Myocyte (in vitro differentiated cells): ENCODE measurements at places on chromosomes 6 and 20. TPM values are rescaled to one million over a fixed set of nuclear protein-coding genes. Genes with fewer than 3 reads are reported as not detected.

DNA sequence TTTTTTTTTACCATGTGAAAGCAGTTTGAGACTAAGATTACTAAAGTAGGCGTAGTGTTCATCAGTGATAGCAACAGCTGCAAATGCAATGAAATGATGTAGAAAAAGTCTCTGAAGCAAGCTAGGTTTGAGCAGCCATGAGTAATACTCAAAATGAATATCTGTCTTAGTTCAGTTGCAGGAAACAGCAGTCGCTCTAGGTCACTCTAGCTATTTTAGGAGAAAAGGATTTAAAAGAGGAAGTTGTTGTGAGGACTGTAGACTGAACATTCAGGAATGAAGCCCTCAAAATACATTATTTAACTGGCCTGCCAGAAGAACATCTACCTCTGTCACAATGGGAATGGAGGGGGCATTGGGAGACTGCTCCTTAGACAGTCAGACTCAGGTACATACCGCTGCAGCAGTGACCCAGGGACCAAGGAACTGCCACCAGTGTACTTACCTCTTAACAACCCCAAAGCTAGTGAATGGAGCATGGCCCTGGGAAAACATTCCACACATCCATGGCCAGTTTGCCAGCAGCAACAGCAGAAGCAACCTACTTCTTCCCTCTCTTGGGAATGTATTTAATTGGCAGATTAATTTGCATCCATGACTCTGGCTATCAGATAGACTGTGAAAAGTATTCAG is 243.0 kb upstream of the KHDRBS2 start:
- DNase-seq: no peak

GRCh38 chr6:5567352-5567751 is 306.0 kb downstream of the FARS2 start:
- DNase-seq: no peak

DNA sequence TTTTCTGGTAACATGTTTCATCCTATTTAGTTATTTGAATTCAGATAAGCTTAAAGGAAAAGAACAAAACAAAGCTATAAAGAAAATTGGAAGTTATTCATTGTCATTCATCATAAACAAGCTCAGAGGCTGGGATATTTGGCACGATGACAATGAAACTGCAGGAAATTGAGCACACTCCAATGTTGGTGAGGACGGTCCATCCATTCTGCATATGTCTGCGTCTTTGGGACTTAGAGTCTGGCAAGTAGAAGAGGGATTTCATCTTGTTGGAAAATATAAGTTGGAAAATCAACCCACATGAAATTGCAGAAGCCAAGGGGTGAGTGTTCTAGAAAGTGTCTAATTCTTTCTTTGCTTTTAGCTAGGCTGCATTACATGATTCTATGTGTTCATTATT is 78.4 kb downstream of the HDGFL1 start:
- DNase-seq: no peak

DNA sequence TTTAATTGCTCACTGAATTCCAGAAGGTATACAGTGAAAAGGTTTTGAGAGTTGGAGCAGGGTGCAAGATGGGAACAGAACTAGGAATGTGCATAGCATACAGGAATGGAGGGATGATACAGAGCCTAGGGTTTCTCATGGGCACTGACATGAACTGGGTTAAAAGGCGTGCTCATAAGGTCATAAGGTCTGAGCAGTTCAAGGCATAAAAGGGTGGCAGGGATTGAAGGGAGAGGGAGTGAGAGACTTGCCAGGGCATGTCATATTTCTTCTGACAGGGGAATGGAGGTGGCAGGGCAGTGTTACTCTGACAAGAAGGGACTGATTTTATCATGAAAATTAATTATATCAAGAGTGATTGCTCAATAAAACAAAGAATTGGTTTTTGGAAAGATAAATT is 4.7 kb downstream of the MLIP start:
- no peak for DNase-seq

- DNase-seq: no peak
Observed at GRCh38 chr20:38965264-38965663, 3.1 kb downstream of the DHX35 start.

DNA sequence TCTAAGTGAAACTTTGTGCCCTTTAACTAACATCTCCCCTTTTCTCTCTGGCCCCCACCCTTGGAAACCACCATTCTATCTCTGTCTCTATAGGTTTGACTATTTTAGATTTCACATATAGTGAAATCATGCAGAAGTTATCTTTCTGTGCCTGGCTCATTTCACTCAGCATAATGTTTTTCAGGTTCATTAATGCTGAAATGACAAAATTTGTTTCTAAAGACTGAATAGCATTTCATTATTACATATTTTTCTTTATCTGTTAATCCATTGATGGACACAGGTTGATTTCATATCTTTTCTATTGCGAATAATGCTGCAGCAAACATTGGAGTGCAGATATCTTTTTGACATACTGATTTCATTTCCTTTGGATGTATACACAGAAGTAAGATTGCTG is 30.7 kb downstream of the MEI4 start:
- DNase-seq: no peak

GRCh38 chr20:62065674-62066338 is at the start of gene TAF4:
Gene TAF4 (minus strand): TSS chr20:62065881. CDS start chr20:62065810, 71 bp downstream.
- peak; percentile 81 for DNase-seq

DNA sequence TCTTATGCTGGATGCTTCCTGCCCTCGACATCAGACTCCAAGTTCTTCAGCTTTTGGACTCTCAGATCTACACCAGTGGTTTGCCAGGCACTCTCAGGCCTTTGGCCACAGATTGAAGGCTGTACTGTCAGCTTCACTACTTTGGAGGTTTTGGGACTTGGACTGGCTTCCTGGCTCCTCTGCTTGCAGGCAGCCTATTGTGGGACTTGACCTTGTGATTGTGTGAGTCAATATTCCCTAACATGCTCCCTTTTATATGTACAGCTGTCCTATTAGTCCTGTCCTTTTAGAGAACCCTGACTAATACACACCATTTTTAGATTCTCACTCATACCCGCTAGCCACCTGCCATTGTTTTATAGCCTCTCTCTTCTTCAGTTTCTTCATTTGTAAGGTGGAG is 382.1 kb upstream of the TSHZ2 start:
- DNase-seq: peak; percentile 88

SNAP25 gene
- 0.16 and 0.64 TPM in 2 replicates for total RNA-seq

DNA sequence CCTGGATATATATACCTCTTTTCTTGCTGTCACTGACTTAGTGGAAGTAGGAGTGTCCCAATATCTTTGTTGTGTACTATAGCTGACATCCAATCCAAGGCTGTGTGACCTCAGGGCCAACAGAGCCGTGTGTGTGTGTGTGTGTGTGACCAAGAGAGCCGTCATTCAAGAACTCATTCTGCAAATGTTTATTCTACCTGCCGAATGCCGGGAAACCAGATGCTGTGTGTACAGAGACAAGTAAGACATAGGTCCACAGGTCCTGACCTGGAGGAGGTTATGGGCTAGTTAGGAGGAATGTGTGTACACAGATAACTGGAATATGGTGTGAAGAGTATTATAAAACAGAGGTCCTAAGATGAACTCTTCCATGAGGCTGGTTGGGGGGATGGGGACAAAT is 190.0 kb downstream of the DHX35 start:
- no peak for DNase-seq

- no peak for DNase-seq
Observed at GRCh38 chr6:142671791-142672190, 273.2 kb downstream of the HIVEP2 start.

CUL9 gene
- total RNA-seq: 14.5 and 20.7 TPM in 2 replicates

PIGU gene
- total RNA-seq: 24.4 and 27.0 TPM in 2 replicates

DNA sequence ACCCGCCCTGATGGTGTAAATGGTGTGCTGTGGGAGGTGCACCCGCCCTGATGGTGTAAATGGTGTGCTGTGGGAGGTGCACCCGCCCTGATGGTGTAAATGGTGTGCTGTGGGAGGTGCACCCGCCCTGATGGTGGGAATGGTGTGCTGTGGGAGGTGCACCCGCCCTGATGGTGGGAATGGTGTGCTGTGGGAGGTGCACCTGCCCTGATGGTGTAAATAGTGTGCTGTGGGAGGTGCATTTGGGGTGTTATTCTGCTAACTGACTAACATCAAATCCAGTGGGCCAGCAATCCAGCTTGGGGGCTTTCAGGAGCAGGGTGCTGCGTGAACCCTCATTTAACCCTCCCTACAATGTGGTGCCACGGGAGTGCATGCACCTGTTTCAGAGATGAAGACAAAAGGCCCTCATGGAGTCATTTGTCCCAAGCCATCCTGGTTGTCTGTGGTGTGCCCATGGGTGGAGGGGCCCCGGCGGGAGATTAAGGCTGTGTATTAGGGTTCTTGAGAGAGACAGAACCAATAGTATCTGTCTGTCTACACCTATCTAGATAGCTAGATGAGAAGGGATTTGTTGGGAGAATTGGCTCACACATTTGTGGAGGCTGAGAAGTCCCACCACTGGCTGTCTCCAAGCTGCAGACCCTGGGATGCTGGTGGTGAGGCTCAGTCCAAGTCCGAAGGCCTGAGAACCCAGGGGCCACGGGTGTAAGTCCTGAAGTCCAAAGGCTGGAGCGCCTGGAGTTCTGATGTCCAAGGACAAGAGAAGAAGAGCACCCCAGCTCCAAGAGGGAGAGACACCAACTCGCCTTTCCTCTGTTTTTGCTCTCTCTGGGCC is 39.2 kb downstream of the TMEM242 start:
- DNase-seq: no peak

- DNase-seq: no peak
Observed at GRCh38 chr6:164164876-164165275, 750.4 kb downstream of the QKI start.

GRCh38 chr6:127103482-127103881 is 15.0 kb upstream of the RSPO3 start:
- DNase-seq: no peak

C20orf202 gene
- total RNA-seq: 0.10 TPM in 1 of 2 replicates, not detected in the other

GRCh38 chr20:7155794-7156193 is 388.3 kb downstream of the BMP2 start:
- DNase-seq: no peak

GRCh38 chr6:169164451-169164850 is 89.2 kb downstream of the THBS2 start:
- DNase-seq: peak; percentile 33

- no peak for DNase-seq
Observed at GRCh38 chr20:45238139-45238538, 16.2 kb downstream of the SLPI start.

GRM4 gene
- 0.19 and 0.26 TPM in 2 replicates for total RNA-seq

DNA sequence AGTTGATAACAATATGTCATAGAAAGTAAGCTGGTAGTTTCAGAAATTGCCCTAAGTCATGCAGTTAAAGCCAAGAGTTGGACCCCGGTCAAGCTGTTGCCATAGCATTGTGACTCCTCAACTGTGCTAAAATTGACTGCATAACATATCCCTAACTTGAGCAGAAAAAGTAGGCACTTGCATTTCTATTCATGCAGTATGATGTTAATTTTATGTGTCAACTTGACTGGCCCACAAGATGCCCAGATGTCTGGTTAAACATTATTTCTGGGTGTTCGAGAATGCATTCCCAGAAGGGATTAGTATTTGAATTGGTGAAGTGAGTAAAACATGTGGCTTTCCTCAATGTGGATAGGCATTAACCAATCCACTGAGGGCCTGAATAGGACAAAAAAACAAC is 136.4 kb downstream of the GPR63 start:
- DNase-seq: no peak

DNA sequence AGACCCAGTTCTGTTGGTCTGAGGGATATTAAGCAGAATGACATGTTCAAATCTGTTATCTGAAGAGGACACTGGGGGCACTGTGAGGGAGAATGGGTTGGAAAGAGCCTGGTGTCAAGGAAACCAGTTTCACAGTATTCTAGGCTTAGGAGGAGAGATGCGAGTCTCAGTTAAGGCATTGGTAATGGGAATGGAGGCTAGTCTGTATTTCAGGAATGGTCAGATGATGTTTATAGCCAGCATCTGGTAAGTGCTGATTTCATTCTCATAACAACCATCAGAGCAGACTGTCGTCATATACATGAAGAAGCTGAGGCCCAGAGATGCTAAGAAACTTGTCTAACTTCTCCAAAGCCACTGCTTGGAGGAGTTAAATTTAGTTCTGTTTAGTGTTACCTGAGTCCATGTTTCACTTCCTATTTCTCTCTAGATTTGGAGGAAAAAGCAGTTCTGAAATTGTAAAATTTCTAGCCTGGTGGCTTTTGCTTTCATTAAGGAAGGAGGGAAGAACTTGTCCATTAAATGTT is 242.0 kb downstream of the ARID1B start:
- no peak for DNase-seq

DNAH8 gene
- 0.05 TPM in 2 replicates for total RNA-seq
